ENCODE measurements at places on chromosomes 1 and 21.

GRCh38 chr1:85940656-85941306 is 215.8 kb downstream of the COL24A1 start:
- no peak for DNase-seq

DNA sequence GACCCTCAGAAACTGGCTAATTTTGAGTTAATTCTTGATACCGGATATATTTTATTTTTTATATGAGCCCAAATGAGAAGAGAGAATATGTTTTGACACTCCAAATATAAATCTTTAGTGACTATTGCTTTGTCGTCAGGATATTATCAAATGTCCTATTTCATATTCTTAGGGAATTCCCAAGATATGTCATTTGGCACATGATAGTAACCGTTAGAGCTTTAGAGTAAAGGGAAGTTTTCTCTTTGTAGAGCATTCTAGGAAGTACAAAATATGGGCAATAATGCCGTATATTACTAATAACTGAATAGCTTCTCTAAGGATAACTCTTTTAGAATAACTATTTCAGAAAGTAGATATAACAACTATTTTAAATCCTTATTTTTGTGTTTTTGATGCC is 8.3 kb upstream of the AMY2B start:
- no peak for DNase-seq

DNA sequence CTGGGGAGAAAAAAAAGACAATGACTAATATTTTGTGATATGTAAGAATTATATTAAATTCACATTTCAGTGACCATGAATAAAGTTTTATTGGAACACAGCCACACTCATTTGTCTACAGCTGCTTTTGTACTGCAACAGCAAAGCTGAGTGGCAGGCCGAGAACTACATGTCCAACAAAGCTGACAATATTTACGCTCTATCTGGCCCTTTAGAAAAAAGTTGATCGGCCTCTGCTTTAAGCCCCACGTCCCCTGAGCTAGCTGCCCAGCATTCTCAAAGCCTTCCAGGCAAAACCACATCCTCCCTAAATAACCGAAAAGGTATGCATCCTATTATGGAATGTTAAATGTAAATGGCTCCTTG is 8.6 kb downstream of the SLC2A1 start:
- DNase-seq = no peak

GRCh38 chr1:59272507-59272906 is 24.4 kb upstream of the FGGY start:
- DNase-seq = no peak

- DNase-seq = peak; percentile 74
Observed at GRCh38 chr1:181424786-181425403, 58.4 kb upstream of the CACNA1E start.

GRCh38 chr1:182149411-182149965 is 88.0 kb upstream of the ZNF648 start:
- peak; percentile 20 for DNase-seq

GRCh38 chr1:28208818-28209441 is 23.9 kb downstream of the DNAJC8 start:
- DNase-seq = peak; percentile 46
